ENCODE measurements at places on chromosomes 2 and 18. TPM values are rescaled to one million over a fixed set of nuclear protein-coding genes. Genes with fewer than 3 reads are reported as not detected.
A peak's percentile ranks its signal among the peaks of the same experiment; 100 is the strongest.

DNA sequence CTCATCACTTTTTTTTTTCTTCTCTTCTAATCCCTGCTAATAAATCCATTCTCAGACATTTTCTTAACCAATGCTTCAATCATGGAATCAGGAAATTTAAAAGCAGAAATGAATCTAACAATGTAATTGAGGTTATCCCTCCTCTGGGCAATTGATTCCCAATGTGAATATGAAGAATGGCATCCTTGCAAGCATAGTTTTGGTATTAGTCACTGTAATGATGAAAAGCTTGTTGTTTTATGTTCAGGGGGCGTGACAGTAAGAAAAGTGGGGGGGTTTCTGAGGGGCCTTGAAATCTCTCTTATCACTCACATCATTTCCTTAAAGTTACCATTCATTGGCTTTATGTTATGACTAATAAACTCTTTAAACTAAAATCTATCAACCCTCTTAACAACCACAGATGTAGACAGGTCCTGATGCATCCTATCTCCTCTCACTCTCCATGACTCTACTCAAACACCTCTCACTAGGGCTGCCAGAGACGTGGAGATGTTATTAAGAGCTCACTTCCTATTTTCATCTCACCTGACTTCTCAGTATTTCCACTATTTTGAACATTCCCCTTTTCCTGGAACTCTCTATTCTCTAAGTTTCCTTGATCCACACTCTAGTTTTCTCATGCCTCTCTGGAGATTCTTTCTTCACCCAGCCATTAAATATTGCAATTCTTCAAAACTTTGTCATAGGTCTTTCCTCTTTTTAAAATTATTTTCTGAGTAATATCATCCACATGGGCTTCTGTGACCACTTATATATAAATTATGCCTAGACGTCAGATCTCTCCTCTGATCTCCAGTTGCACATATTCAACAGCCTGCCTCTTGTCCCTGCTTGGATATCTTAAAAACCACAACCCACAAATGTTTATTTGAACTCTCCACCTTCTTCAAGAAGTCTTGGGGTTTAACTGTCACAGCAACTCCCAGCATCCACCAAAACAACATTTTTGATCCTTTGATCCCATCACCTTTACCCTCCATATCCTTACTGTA is 332.9 kb downstream of the CDH2 start:
- DNase-seq: peak; percentile 86

- DNase-seq: no peak
Measured at GRCh38 chr2:229118927-229119326, 152.2 kb downstream of the PID1 start.

- DNase-seq: no peak
Measured at GRCh38 chr2:144947709-144948037, 427.8 kb upstream of the ZEB2 start.

CDK5R2 gene
- total RNA-seq: not detected

DNA sequence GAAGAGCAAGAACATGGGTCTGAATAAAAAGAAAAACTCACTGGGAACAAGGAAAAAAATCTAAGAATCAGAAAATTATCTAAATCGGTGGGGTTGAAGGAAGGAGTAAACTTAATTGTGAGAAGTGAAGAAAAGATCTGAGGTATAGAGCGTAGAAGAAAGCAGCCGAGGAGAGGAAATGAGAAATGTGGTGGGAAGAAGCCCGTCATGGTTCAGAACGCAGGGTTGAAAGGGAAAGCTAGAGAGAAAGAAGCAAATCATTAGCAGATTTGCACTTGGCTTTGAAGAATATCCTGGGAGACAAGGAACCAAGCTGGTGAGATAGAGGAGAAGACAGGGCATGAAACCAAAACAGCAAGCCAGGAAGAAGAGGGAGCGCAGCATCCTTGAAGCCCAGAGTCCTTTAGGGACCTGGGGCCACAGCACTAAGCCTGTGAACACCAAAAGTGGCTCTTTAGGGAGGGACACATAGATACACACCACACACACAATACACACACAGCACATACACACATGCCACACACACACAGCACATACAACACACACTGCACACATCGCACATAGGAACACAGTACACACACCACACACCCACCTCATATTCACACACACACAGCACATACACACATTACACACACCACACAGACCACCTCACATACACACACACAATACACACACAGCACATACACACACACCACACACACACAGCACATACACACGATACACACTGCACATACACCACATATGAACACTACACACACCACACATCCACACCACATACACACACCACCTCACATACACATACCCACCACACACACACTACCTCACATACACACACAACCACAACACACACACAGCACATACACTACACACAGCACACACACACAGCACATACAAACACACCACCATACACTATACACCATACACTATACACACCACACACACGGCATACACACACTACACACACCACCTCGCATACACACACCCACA is 274.6 kb downstream of the ETAA1 start:
- no peak for DNase-seq

WNT6 gene
- total RNA-seq: 4.4 TPM

NTSR2 gene
- total RNA-seq: not detected

DNA sequence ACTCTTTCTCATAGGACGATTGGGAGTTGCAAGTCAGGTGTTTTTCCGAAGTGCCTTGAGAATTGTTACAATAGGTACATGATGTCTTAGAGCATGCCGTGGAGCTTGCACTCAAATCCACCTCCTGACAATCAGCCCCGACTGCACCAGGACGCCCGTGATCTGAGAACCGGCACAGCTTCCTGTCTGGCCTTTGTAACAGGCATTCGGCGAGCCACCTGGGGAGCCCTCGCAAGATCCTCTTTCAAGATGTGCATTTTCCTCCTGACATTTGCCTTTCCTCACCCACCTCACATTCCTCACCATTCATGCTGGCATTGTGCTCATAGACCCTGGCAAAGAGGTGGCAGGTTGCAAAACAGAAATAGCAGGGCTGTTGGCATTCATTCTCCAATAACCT is 427.3 kb downstream of the GALR1 start:
- no peak for DNase-seq

DNA sequence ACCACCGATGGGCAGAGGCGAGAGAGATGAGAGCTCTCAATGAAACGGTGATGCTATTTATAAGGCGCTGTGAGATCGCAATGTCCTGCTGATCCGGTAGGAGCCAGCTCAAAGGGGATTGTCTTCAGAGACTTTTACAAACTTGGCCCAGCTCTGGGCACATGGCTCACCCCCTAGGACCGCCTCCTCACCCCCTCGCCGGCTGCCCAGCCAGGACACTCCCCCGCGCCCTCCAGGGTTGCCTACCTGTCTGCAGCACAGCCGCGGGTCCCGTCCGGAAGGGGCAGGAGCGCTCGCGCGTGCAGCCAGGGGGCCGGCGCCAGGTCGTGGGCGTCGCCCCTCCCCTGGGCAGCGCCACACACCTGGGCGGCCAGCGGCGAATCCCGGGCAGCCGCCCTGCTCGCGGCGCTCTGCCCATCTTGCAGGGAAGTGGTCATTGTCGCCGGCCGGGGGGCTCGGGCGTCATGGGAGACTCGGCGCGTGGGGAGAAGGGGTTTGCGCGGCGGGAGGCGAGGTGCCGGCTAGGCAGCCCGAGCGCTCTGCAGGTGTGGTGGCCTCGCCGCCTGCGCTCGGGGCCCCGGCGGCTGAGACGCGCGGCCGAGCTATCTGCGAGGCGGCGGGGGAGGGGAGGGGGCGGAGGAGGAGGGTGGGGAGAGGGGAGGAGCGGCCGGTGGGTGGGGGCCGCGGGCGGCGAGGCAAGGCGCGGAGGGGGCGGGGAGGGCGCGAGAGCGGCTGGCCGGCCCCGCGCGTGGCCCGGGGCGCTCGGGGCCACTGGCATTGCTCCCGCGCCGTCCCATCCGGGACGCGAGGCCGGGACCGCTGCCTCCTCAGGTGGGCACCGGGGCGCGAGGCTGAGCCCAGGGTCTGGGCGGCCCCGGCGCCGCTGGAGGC is at the start of gene GRB14:
Gene GRB14 (minus strand): TSS at position 610 of the 891 bp plus-strand sequence. CDS start 173 bp downstream, at position 437.
- peak; percentile 80 for DNase-seq

DNA sequence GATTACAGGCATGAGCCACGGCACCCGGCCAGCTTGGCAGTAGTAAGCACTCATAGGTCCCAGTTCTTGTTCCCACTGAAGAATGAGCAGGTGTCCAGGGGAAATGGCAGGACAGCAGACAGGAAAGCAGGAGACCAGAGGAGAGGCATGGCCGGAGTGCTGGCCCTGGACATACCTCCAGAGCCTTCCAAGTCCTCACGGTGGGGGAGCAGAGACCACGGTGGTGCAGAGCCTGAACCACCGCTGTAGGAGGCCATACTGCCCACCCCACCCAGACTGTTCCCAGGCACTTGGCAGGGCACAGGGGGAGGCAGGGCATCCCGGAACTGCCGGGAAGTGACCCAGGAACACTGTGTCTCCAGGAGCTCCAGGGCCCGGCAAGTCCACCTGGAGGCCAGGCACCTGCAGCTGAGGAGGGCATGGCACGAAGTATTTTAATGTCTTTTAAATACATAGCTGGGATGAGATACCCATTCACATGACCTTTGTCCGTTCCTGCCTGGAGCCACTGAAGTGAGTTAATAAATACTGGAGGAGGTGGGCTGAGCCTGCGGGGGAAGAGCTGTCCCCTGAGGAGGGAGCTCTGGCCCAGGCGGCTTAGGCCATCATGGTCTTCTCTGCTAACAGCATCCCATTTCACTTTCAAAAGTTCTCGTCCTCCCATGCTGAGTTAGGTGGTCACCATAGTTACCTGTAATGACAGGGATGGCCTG is 49.7 kb upstream of the TFCP2L1 start:
- DNase-seq: no peak

DNA sequence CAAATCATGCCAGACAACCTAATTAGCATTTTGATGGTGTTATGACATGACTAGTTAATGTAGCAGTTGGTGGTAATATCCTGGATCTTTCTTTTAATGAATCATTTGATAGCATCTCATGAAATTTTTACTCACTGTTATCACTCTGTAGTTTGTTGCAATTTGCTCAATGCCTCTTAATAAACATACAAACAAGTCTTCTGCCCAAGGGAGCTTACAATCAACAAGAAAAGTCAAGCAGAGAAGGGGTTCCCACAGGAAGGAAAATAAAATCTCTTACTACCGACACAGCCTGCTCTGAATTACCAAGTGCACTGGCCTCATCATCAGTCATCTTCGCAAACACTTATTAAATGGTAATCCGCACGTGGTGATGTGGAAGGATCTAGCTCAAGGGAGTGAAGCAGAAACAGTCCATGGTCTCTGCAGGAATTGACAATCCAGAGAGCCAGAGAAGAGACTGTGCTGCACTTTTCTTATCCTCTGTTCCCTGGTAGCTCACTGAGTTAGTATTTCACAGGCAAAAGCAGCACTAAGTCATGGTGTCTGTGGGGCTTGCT is 263.5 kb downstream of the EPHA4 start:
- no peak for DNase-seq

DNA sequence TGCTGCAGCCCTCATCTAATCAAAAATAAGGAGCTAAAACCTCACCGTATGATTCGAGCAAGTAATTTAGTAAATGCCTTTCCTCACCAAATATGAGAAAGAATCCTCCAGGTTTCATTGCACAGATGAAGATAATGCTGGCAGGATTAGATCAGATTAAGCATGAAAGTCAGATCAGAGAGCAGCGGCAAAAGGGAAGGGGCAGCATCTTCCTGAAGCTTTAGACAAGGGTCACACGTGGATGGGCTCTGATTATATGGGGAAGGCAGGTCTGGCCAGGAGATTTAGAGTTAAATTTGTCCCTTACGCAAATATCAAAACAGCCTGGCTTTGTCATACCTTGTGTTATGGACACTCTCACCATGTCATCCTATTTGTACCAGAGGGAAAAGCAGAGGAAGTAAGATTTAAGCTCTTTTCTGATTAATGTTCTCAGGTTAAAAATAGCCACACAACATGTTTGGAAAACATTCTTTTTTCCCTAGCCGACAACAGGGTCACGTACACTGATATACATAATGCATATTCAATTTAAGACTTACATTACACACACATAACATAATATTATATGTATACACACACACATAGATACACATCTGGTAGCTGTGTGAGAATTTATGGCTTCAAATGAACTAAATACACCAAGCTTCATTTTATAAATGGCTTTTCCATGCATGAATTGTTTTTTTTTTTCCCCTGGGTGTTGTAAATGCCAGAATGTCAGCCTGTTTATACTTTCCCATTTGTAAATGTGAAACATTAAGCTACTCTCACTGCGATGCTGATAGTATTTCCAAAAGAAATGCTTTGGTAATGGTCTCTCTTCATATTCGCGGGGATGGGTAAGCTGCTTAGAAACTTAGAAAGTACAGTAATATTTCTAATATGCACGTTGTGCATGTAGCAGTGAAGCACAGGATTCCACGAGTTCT is 196.3 kb upstream of the SIX3 start:
- no peak for DNase-seq

CYP20A1 gene
- 16.4 TPM for total RNA-seq

DNA sequence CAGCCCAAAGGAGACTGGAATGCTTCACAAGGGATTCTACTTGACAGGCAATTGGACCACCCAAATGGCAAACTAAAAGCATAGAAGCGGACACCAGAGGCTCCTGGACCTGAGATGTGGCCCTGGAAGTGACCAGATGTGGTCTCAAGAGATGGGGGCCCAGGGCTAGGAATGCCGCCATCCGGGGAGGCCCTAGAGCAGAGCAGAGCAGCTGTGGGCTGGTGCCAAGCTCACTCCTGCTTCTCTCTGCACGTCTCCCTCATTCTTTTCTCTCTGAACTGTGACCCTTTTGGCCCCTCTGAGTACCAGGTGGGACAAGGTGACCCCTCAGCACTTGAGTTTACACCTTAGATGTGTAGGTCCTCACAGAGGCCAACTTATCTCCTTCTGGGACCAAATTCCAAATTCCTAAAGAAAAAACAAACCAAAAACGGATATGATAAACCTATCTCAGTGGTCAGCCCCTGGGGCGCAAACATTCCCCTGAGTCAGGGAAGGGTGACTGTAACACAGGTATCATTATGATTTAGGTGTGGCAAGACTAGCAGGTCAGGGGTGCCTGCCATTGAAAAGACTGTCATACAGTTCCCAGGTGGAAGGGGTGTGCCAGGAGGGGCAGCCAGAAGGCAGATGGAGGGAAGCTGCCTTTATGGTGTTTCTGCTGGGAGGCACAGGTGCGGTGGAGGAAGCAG is 6.5 kb upstream of the IL1R2 start:
- DNase-seq: peak; percentile 15

KIF3C gene
- total RNA-seq: 10.7 TPM

IL36A gene
- not detected for total RNA-seq

SLC5A7 gene
- not detected for total RNA-seq

GRCh38 chr2:18651842-18652774 is 62.7 kb upstream of the NT5C1B start:
- DNase-seq: no peak

All from Caki2 (cell line).